DMS153 (cell line): ENCODE measurements at places on chromosomes 3 and 15.

- no peak for DNase-seq
These were observed 108.8 kb upstream of the CCDC54 start for GRCh38 chr3:107268469-107268868.

- DNase-seq, result no peak
These were observed 342.9 kb downstream of the CNTN3 start for GRCh38 chr3:74271541-74271940.

GRCh38 chr3:185956244-185956643, 18.4 kb upstream of the TRA2B start:
- no peak for DNase-seq

DNA sequence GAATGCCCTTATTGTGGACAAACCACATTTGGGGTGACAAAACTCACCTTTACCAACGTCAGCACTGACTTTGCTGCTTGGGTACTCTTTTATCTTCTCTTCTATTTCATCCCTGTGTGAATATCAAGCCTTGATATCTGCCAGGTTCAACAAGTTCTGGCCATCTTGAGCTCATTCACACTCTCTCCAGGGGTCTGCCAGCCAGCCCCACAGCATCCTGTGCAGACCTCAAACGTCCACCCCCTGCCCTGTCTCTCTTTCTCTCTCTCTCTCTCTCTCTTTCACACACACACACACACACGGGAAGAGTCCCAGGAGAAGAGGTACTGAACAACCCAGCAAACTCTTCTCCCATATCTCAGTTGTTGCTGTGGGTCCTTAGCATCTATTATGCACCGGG, 10.7 kb downstream of the ILDR1 start:
- DNase-seq, result no peak

- DNase-seq, result no peak
These were observed 85.1 kb downstream of the AP4E1 start for GRCh38 chr15:50993598-50993997.

GRCh38 chr15:69656271-69657030, 203.8 kb downstream of the RPLP1 start:
- no peak for DNase-seq
